ENCODE measurements at places on chromosomes 1 and 21.

DNA sequence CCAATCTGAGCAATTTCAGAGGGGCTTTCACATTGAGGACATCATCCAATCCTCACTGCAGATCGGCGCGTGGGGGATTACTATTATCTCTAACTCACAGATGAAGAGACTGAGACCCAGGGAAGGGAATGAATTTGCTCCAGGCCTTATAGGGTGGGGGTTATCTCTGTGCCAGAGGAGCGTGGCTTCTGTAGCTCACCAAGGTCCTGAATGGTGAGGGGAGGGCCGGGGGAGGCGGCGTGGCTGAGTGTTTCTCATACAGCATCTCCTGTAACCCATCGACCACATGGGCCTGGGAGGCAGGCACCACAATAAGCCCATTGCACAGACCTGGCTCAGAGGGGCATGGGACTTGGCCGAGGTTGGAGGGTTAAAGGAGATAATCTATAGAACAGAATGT lies 143.0 kb upstream of the KLHDC7A start:
- DNase-seq, result no peak

DNA sequence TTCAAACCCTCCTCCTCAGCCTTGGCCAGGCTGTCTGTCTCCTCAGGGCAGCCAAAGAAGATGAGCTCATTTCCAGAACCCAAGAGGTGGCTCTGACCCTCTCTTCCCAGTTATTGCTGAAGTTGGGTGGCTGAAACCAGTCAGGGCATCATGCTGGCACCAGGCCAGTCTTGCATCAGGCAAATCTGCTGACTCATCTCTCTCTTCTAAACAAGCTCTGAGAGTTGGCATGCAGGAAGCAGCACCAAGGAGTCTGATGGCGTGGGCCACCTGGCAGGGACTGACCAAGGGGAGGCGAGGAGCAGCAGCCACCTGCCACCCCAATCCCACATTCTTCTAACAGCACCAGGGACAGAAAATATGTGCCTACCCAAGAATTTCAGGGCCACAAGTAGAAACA lies 104.8 kb upstream of the ATP1A1 start:
- peak; percentile 98 for DNase-seq

- DNase-seq, result no peak
Measured at GRCh38 chr1:185857442-185857841, 123.3 kb downstream of the HMCN1 start.

- DNase-seq, result no peak
Measured at GRCh38 chr1:230240446-230241086, 173.5 kb downstream of the GALNT2 start.

DNA sequence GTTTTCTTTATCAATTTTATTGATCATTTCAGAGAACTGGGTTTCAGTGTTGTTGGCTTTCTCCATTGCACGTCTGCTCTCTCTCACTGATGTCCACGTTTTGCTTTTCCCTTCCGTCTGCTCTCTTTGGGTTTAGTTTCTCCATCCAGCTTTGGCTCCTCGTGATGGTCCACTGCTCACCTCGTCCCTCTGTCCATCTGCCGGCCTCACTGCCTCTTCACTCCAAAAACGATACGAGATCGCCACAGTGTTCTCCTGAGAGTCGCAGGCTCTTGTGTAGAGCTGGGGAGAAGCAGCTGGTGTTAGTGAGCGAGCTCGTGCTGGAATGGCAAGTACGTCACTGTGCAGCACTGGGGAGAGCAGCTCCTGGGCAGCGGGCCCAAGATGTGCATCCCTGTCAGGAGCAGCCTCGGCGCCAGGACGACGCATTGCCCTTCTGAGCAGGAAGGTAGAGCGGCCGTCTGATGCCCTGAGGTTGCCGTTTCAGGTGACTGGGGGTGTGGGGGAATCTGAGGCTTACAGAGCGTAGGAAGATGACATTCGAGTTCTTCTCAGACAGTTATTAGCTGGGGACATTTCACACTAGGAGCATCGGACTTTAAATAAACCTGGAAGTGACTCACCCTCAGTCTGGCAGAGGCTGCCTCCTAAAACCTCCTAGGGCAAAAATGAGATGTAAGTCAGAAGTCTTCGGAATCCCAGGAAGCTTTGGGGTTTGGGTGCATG lies 31.4 kb upstream of the PCBP3 start:
- DNase-seq, result no peak

- peak; percentile 13 for DNase-seq
Measured at GRCh38 chr1:9960706-9961562, 17.7 kb downstream of the NMNAT1 start.

- no peak for DNase-seq
Measured at GRCh38 chr1:169112241-169112640, 5.8 kb downstream of the ATP1B1 start.

DNA sequence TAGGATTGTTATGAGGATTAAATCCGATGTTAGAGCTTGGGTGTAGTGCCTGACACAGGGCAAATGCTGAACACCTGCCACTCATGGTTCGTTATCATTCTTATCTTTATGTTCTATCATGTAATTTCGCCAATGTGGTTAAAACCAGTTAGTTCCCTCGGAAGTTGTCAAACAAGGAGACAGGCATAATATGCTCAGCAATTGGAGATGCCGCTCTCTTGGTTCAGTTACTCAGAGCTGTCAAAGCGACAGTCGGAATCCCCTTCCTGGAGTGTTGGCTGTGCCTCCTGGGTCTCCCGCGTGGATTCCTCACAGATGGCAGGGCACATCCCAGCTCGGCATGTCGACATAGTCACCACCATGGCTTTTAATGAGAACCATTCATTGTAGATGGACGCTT lies 192.2 kb downstream of the ROR1 start:
- DNase-seq, result no peak

Data from thyroid gland (tissue), 4 donors.